ENCODE measurements at places on chromosomes 2 and 18.

- no peak for DNase-seq
Measured at GRCh38 chr2:239009589-239009961, 161.7 kb downstream of the TWIST2 start.

- no peak for DNase-seq
Measured at GRCh38 chr2:65193446-65193845, 34.2 kb upstream of the ACTR2 start.

DNA sequence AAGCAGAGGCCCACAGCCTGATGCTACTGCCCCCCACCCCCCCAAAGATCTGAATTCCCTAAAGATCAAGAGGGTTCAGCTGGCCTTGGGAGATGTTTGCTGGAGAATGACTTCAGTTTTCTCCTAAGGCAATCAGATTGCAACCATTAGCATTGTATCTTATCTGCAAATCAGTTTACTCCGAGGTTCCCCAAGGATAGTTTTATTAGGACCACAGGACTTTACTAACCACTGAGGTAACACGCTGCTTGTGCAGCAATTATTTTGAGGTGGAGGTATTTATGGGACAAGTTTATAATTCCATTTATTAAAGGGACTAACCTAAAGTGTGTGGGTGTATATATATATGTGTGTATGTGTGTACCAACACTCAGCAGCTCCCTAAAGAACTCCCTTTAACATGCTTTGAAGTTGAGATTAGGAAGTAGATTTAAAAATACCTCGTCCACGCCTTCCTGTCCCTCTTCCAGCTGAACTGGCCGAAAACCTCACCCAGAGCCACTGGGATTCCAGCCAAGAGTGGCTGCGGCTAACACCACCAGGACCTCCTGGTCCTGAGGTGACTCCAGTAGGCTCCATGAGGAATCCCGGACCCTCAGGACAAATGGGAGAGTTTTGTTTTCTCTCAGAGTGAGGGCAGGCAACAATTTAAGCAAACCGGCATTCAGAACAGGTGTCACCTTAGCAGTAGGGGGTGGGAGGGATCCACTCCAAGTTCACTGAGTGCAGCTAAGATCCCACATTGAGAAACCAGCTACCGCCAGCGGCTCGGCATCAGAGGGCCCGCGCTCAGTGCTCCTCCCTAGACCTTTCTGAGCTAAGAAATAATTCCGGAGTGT lies 3.0 kb upstream of the DLX1 start:
- no peak for DNase-seq

DNA sequence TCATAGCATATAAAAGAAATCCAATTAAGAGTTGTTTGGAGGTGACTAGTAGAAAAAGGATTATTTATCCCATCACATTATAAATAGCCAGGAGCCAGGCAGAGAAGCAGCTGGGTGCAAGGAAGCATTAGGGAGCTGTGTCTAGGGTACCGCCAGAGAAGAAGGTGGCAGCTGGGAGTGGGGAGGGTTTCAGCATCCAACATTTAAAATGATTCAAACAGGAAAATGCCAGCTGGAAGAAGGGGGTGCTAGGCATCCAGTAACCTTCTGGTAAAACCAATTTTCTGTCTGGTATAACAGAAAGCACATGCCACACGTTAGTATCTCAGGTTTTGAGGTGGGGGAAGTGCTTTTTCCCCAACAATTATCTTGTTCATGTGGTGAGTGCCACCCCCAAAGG lies 452.4 kb downstream of the ZEB2 start:
- no peak for DNase-seq

GRCh38 chr2:178404368-178404767 lies 46.6 kb downstream of the PRKRA start:
- no peak for DNase-seq

GRCh38 chr2:10190737-10191532 lies 68.4 kb downstream of the RRM2 start:
- no peak for DNase-seq

DNA sequence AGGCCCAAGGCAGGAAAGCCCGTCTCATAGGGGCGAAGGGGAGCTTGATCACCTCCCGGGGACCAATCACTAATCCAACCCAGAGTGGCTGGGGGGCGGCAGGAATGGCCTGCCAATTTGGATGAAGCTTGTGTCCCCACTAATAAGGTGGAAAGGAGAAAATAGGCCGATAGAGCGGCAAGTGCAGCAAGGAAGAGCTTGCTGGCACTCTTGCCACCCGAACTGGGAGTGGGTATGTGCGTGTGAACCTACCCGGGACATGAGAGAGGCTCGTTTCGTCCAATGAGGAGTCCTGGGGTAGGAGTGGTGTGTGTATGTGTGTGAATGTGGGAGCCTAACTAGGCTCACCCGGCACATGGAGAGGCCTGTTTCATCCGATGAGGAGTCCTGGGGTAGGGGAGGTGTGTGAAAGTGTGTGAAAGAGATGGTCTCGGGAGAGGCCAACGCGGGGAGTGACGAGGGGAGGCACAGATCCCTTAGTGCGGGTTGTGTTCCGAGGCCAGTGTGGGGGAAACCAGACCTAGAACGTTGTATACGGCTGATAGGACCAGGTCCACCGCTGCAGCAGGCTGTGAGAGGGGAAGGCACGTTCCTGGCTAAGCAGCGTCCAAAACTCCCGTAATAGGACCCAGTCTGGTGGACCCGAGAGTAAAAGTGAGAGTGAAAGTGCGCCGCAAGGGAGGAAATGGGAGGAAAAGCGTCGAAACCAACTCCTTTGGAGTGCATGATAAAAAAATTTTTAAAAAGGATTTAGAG lies 47.1 kb upstream of the SELENOI start:
- DNase-seq = no peak

DNA sequence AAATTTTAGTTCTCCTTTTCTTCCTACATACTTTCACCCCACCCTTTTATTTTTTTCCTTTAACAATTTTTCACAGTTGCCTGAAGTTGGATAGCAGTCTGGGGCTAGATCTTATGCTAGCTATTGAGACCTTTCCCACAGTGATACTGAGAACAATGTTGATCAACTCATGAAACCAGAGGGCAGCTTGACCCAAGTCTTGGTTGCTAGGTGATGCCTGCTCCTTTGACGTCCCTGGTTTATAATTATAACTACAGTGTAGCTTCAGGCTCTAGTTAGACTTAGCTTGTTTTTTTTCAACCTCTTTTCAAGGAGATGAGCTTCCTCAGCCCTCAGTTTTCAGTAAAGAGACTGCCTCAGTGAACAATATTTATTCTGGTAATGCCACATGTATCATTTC lies 648.5 kb downstream of the IRS1 start:
- no peak for DNase-seq
